Type B pancreatic cell (in vitro differentiated cells): ENCODE measurements at places on chromosomes 2 and 18. TPM values are rescaled to one million over a fixed set of nuclear protein-coding genes. Genes with fewer than 3 reads are reported as not detected.

GRCh38 chr2:145750144-145750543 is 1230.2 kb upstream of the ZEB2 start:
- H3K4me1 ChIP-seq, result peaks cover 32% of the 10 kb centered on the region
- DNase-seq, result no peak
- H3K27me3 ChIP-seq, result peaks cover 5% of the 10 kb centered on the region
- H3K4me3 ChIP-seq, result no peak overlapping the region
- H3K36me3 ChIP-seq, result no peaks in the 10 kb centered on the region

DNA sequence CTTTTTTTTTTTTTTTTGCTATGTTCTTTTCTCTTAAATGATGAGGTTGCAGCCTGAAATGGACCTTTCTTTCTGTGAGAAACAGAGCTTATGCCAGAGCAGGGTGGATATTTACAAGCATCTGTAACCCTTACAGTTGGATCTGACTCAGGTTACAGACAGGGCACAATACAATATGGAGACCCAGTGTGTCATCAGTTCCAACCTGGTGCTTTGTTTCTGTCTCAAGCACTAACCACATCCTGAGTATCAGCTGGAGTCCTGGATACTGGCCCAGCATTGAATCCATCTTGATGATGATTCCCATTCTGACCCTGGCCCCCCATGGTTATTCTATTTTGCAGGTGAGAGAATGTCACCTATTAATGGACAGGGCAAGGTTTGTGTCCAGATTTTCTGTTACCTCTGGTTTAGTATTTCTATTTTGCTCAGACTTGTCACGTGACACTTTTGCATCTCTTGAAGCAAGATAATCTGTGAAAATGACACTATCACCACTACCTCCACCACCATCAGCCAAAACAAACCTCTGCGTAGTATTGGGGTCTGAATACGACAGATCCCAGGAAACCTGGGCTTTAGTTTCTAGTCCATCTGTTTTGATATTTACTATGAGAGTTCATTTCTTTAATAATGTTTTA is 174.0 kb downstream of the CCDC85A start:
- H3K4me3 ChIP-seq, result no peak overlapping the region
- H3K27me3 ChIP-seq, result peaks cover 9% of the 10 kb centered on the region
- peaks cover 4% of the 10 kb centered on the region for H3K4me1 ChIP-seq
- no peak overlapping the region for H3K27ac ChIP-seq
- no peak for DNase-seq

DNA sequence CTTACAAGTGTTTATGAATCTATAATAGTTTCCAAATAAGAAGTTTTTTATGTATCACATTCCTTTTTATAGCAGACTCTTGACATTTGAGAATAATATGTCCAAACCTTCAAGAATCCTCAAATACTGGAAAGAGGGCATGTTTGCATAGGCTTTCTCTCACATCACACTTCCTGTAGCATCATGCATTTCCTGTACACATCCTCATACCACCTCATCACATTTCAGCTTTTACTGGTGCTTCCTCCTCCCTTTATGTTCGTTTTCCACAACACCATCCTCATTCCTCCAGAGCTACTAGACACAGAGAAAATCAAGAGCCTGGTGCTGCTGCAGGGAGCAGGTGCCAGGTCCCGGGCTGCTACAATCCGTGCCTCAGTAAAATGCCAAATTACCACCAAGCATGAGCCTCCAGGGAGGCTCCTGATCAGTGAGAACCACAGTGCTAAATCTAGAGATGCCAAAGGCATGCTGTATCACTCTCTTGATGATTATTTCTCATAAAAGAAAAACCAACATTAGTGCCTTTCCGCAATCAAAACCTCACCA is 137.7 kb upstream of the CYP1B1 start:
- peak overlapping the region; percentile 35 for H3K4me3 ChIP-seq
- DNase-seq, result no peak
- H3K36me3 ChIP-seq, result peaks cover 4% of the 10 kb centered on the region
- peak overlapping the region; percentile 50 for H3K27ac ChIP-seq

DNA sequence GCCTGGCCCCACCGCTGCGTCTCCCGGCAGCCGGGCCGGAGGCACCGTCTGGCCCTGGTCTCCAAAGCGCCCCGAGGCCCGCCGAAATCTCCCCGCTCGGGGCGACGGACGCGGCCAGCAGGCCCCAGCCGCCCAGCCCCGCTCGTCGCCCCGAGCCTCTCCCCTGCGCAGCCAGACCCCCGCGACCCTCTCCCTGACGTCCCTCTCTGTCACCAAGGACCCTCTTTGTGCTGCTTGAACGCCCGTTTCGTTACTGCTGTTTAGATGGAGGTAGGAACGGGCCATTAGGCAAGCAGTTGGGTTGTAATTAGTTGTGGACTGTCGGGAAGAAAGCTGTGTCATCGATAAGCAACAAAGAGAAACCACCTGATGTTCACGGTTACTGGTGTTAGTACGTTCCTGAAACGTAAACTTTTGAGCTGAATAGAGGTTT is 686 bp downstream of the UBXN4 start:
- peaks cover 32% of the 10 kb centered on the region for H3K4me1 ChIP-seq
- H3K36me3 ChIP-seq, result peaks cover 29% of the 10 kb centered on the region
- DNase-seq, result no peak
- no peaks in the 10 kb centered on the region for H3K27me3 ChIP-seq

GRCh38 chr2:66275984-66276383 is 158.9 kb upstream of the MEIS1 start:
- H3K27ac ChIP-seq, result no peak overlapping the region
- H3K4me3 ChIP-seq, result no peak overlapping the region
- H3K27me3 ChIP-seq, result no peaks in the 10 kb centered on the region
- no peak for DNase-seq

Gene RSAD2
- 3.3 and 3.4 TPM in 2 replicates for total RNA-seq

Gene GEN1
- total RNA-seq, result 14.6 and 21.9 TPM in 2 replicates
